ENCODE measurements at places on chromosomes 16 and 17. TPM values are rescaled to one million over a fixed set of nuclear protein-coding genes. Genes with fewer than 3 reads are reported as not detected.

Gene GP1BA
- not detected for polyA plus RNA-seq

Gene CACNG3
- not detected for polyA plus RNA-seq

Gene SLC35G6
- 0.30 TPM for polyA plus RNA-seq

Gene RTN4RL1
- polyA plus RNA-seq: 0.97 TPM

Gene ST6GALNAC2
- polyA plus RNA-seq: 2.8 TPM

Gene ABI3
- 0.43 TPM for polyA plus RNA-seq

Gene PLEKHG4
- polyA plus RNA-seq: 5.5 TPM

Gene ERN2
- polyA plus RNA-seq: 0.22 TPM

Gene ADAD2
- not detected for polyA plus RNA-seq

Gene TBC1D3E
- polyA plus RNA-seq: not detected

Gene TLCD2
- polyA plus RNA-seq: 3.0 TPM

Gene TMEM114
- not detected for polyA plus RNA-seq

Gene PRSS53
- polyA plus RNA-seq: 0.66 TPM

Gene ZNF768
- polyA plus RNA-seq: 25.2 TPM

Gene SEZ6L2
- 39.9 TPM for polyA plus RNA-seq

Gene VTN
- 613 TPM for polyA plus RNA-seq

Gene SYT17
- polyA plus RNA-seq: 7.3 TPM

Gene TSPOAP1
- polyA plus RNA-seq: 17.8 TPM

Gene C17orf100
- polyA plus RNA-seq: 5.5 TPM

All from hepatocyte (in vitro differentiated cells).